Fibroblast of the aortic adventitia (primary cell): ENCODE measurements at places on chromosomes 7 and 10.

GRCh38 chr7:94123136-94123535, 119.0 kb upstream of the BET1 start:
- no peak for DNase-seq

DNA sequence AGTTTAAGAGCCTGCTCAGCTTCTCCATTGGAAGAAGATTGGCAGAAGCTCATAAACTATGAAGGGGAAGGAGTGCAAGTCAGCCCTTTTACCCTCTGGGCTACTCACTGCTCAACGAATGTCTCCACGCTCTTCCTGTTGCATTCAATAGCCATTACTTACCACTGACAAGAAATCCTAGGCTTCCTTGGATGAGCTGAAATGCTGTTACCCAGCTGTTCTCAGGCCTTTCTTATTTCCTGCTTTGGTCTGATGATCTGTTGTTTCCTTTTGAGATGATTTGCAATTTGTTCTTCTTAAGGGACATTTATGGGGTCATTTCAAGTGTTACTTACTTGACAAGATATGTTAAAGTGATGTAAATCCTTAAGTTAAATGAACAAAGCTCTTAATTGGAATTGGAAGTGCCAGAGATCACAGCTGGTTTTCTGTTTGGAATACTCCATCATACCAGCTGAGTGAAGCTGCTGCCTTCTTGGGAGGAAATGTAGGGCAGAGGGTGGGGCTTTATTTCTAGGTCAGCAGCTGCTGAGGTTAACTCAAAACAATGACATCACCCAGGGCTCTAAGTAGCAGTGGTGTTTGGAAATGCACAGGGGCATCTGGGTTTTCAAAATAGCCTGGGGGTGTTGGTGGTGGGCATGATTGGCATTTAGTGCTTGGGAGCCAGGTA, 170.0 kb downstream of the PRKCQ start:
- DNase-seq: peak; percentile 45

DNA sequence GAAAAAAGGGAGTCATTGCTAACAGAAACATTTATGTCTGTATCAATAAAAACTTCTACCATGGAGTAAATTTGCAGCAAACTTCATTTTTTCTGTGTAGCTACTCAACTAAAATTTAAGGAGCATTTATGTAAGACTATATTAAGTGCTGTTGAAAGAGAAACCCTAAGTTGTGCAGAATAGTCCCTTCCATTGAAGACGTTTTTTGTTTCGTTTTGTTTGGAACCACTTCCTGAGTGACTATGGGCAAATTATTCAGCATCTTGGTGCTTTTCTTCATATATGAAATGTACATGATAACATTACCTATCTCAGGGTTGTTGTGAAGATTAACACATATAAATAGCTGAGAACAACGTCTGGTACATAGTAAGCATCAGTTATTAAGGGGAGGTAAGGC, 24.3 kb downstream of the SEM1 start:
- DNase-seq: no peak

DNA sequence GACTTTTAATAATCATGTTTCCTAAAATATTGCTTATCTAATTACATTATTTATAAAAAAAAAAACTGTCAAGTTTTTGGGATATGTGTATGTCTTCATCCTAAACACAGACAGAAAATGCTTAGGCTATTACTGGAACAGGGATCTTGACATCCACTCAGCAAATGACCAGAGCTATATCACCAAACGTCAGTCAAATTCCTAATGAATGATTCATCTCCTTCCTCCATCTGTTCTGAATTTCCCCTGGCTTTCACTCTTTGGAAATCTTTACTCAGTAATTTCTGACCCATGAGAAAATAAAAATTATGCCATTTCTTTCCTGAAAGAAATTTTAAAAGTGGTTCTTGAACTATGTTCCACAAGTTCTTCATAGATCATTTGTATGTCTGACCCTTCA, 552.4 kb upstream of the KCND2 start:
- DNase-seq: peak; percentile 89

GRCh38 chr7:73520673-73521635, 1.1 kb downstream of the BAZ1B start:
- peak; percentile 59 for DNase-seq

- DNase-seq: no peak
Measured at GRCh38 chr10:43427166-43427825, 9.6 kb upstream of the ZNF487 start.

DNA sequence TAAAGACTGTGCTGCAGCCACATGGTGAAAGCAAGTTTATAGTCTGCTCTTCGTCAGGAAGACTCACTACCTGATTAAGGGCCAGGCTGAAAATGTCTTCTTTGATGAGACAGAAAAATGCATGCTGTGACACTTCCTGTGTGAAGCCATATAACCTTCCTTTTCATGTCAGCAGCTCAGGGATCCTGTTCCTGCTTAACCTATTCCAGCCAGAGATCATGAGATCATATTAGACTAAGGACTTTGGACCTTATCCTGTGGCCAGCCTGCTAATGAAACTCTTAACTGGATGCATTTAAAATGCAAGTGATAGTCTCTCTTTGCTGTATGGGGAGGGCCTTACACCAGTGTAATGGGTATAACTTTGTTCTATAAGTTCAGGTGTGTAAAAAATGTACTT, 165.2 kb downstream of the PTEN start:
- DNase-seq: no peak

DNA sequence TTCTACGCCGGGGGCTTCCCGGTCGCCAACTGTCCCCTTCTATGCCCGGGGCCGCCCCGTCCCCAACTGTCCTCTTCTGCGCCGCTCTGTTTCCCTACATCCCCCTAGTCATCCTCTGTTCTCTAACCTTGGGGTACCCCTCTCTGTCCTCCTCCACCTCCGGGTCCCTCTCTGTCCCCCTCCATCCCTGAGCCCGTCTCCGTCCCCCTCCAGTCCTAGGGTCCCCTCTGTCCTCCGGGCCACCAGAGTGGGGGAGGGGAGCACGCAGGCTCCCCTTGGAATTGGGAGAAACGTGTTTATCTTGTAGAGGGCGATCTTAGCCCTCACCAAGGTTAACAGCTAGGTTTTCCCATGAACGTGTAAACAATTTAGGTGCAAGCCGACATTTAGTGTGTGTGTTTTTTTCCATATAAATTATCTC, 852 bp upstream of the KLF6 start:
- DNase-seq: peak; percentile 58

DNA sequence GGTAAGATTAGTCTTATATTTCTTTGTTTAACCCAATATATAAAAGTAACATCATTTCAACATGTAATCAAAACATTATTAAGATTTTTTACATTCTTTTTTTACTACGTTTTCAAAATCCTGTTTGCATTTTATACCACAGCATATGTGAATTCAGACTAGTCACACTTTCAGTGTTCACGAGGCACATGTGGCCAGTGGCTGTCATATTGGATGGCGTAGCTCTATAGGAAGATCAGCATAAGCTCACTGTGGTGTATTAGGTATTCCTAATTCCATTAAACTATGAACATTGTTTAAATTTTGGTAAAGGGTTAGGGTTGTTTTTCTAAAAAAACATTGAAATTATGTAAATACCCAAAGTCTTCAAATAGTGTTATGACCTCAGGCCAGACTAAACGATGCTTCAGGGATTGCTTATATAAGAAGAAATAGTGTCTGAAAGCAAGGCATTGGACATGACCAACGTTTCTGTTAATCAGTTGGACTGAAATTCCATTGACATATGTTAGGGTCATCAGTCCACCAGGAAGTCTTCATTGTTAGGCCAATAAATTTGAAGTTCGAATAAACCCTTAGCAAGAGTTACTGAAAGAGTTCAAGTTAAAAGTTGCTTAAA, 97.0 kb downstream of the BICC1 start:
- DNase-seq: no peak

GRCh38 chr7:121195874-121196273, 132.9 kb upstream of the WNT16 start:
- DNase-seq: no peak

GRCh38 chr10:64036321-64036930, 515.2 kb downstream of the REEP3 start:
- no peak for DNase-seq

DNA sequence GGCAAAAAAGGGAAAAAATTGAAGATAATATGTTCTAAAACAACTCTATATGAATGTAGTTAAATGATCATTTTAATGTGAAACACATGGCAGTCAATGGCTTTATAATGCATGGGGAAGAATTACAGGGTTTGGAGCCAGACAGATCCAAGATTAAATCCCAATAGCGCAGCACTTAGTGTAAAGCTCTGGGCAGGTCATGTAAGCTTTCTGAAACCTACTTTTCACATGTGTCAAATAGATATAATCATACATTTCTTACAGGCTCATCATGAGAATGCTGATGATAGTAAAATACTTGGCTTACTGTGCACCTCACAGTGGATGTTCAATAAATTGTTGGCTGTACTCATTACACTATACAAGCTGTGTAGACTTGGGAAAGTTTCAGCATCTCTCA, 48.0 kb upstream of the ZNF365 start:
- DNase-seq: no peak

GRCh38 chr7:121832347-121832746, 40.6 kb upstream of the PTPRZ1 start:
- DNase-seq: no peak

GRCh38 chr7:95596198-95597063, at the start of gene PDK4:
PDK4 (minus strand) TSS chr7:95596516; CDS start chr7:95596293, 223 bp downstream.
- peak; percentile 22 for DNase-seq

GRCh38 chr7:40986351-40986873, 716.5 kb downstream of the INHBA start:
- DNase-seq: peak; percentile 98

DNA sequence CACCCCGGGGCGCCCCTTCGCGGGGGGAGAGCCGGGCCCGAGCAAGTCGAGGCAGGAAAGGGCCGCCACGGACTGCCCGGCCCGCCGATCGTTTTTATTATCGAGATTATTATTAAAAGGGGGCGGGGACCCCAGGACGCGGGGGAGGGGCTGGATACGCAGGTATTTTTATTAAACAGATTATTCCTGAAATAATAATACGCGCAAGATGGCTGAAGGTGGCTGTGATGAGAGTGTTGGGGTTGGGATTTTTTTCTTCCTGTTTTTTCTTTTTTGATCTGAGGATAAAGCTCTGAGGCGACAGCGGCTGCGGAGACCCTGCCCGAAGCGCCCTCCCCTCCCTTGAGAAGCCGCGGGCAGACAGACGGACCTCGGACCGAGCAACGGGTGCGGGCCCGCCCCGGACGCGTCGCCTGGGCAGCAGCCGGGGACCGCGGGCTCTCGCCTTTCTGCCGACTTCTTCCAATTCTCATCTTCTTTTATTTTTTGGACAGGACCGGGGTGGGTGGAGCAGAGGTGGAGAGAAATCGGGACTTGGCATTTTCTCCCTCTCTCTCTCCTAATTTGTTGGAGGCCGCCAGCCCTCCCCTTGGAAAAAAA, 1.4 kb upstream of the TRIM8 start:
- peak; percentile 90 for DNase-seq

DNA sequence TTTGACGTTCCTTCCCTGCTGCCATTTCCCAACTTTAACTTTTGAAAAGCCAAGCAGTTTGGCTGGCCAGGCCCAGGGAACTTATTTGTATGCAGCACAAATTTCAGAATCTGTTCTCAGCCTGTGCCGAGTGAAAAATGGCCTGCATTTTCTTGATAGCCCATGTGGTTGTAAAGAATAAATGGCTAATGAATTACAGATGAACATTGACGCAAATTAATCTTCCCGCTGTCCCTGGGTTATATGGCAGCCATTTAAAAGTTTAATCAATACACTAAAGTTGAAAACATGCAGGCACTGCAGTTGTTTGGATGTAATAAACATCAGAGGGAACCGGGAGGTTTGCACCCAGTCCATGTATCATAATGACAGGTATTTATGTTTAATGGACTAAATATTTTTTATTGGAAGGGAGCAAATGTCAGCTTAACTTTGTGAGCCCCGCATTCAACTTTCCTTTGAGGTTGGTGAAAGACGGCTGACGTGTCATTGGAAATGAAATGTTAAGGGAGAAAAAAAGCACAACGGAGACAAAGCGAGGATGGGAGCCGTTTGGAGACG, 1092.4 kb downstream of the LRMDA start:
- no peak for DNase-seq

GRCh38 chr10:86374664-86375063, 8.1 kb upstream of the GRID1 start:
- no peak for DNase-seq

DNA sequence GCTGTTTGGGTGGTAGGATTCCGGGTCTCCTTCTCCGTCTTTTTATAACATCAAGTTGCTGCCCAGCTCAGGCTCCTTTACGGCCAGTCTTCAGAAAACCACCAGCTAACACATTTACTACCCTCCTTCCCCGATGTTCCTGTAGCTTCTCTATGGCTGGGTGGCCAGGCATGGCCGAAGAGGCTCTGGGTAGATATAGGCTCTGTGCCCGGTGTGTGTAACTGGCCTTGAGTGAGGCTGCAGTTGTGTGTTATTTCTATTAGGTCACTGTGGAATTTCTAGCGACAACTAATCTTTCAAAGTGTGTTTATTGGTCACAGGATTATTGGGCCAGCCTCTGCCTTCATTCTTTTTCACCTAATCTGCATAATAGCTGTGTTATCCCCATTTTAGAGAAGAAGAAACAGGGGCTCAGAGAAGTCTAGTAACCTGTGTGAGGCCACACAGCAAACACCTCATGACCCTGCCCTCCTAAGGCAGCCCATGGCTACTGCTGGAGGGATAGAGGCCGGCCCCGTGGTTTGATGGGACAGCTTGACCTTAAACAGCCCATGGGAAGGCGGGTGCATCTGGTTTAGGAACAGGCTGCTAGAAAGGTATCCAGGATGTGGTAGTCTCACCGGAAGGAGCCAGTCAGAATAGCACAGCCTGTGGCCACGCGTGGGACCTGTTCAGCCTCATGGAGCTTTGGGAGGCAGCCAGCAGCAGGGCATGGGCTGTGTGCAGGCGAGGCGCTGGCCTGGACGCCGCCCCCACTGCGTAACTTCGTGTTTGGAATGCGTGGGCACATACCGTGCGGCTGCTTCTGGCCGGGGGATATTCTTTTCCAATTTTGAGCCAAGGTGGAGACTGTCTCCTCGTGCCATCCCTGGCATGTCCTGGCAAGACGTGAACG, 29.7 kb downstream of the HTRA1 start:
- DNase-seq: no peak
